ENCODE measurements at places on chromosomes 12 and 14. TPM values are rescaled to one million over a fixed set of nuclear protein-coding genes. Genes with fewer than 3 reads are reported as not detected.

SERPINA10 gene
- total RNA-seq: not detected

FOXN4 gene
- not detected for total RNA-seq

LAG3 gene
- under 0.01 TPM for total RNA-seq

CPNE6 gene
- not detected for total RNA-seq

AMN gene
- total RNA-seq: not detected

OVCH1 gene
- not detected for total RNA-seq

RIPK3 gene
- total RNA-seq: 5.8 TPM

CLEC4D gene
- not detected for total RNA-seq

EMP1 gene
- total RNA-seq: 318 TPM

AKAP6 gene
- 0.51 TPM for total RNA-seq

AMDHD1 gene
- 0.28 TPM for total RNA-seq

C12orf75 gene
- total RNA-seq: 15.1 TPM

ZNF219 gene
- 7.0 TPM for total RNA-seq

Measured in dermis blood vessel endothelial cell (primary cell).